ENCODE measurements at places on chromosomes 3 and 15.
A peak's percentile ranks its signal among the peaks of the same experiment; 100 is the strongest.

- no peak for DNase-seq
Observed at GRCh38 chr15:69871511-69872134, 226.1 kb downstream of the TLE3 start.

DNA sequence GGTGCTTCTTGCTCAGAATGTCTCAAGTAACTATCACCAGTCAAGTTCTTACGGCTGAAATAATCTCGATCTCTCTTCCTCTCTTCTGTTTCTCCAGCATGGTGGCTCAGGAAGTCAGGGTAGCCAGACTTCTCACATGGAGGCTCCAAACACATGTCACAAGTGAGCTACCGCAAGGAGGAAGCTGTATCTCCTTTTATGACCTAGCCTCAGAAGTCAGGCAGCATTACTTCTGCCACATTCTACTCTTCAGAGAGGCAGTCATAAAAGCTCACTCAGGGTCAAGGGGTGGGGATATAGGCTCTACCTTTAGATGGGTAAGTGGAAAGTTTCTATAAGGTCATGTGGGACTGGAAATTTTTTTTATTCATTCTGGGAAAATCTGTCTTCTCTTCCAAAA lies 86.6 kb upstream of the NEO1 start:
- DNase-seq, result no peak

- no peak for DNase-seq
Observed at GRCh38 chr15:85865070-85865684, 70.5 kb upstream of the KLHL25 start.

- peak; percentile 54 for DNase-seq
Observed at GRCh38 chr3:42526616-42527367, 24.3 kb downstream of the VIPR1 start.

DNA sequence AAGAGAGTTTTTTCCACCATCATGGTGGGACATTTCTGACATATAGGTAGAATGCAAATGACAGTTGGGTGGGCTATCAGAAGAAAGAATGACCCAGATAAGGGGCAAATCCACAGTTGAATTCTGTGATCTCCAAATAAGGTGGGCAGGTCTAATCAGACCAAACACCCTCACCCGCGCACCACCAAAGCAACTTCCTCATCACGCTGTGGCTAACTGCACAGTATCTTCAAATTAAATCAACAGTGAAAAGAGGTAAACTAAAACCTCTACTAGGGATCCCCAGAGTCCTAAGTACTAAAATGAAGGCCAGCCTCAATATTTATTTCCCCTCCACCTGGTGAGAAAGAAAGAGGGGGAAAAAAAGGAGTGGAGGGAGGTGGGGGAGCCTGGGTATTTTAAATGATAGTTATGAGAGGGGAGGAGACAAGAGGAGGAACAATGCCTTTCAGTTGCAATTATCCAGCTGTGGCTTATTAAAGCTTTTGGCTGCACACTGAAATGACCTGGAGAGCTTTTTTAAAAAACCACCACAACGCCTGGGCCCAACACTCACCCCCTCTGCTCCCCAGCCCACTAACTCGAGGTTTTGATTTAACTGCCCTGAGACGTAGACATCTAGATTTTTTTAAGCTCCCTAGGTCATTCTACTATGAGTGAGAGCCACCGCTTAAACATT lies 61.0 kb downstream of the LRIG1 start:
- DNase-seq, result no peak

DNA sequence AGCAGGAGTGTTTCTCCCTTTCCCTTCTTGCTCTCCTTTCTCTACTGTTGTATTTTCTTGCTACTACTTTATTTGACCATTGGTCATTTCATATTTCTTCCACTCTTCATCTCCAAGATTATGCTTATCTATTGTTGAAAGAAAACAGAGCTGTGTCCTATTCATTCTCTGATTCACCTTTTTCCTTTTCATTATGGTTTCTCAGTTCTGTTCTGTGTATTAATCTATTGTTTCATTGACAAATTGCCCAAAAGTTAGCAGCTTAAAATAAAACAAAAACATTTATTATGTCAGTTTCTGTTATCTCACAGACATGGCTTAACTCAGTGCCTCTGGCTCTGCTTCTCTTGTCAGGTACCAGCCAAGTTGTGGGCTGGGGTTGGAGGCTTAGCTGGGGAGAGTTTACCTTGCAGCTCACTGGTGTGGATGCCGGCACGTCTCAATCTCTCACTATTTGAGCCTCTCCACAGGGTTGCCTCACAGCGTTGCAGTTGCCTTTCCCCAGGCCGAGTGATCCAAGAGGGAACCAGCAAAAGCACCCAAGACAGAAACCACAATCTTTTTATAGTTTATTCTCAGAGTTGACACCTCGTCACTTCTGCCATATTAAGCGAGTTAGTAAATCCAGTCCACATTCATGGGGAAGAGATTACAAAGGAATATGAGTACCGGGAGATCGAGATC lies 36.9 kb upstream of the FILIP1L start:
- DNase-seq, result no peak

GRCh38 chr3:102492300-102492699 lies 57.5 kb downstream of the ZPLD1 start:
- no peak for DNase-seq

- DNase-seq, result no peak
Observed at GRCh38 chr3:58573640-58574039, 3.6 kb downstream of the FAM107A start.

- no peak for DNase-seq
Observed at GRCh38 chr15:31801152-31801551, 229.2 kb upstream of the CHRNA7 start.

DNA sequence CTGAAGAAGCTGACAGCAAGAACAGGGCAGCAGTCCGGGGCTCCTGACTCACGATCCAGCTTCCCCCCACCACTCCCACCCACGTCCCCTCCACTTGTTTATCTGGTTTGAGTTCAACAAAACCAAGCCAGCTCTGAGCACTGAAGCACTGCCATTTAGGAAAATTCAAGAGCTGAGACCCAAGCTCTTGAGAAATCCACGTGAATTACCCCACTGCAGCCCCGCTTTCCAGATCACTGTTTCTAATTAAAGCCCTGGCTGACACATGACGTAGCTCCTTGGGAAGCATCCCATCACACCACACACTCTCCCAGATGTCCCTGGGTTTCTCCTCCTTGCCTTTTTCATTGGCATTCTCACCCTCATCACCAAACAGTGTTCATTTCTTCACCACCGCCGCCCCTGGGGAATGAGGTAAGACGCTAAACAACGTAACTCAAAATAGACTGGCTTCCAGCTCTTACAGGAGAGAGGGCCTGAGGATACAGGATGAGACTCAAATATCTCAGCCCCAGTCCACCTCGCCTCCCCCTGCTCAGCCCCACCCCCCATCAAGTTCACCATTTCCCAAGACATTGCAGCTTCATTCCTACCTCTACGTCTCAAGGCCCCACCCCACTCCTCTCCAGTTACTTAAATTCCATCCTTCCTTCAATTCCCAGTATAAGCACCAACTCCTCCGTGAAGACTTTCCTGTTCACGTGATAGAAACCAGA lies 95.4 kb downstream of the SRGAP3 start:
- DNase-seq, result no peak

DNA sequence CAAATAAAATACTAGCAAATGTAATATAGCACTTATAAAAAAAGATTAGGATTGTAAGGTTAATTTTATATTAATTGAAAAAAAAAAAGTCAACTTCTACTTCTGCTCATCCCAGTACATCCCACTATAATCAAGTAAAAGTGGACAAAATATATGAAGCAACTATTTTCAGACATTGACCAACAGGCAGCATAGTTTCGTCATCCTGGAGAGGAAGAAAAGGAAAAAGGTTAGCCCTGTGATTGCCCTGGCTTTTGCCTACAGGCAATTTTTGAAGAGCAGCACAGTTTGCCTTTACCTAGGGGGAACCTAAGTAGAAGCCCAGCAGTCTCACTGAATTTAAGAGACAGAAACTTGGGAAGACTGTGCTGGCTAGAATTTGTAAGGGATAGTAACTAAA lies 52.2 kb upstream of the ACTC1 start:
- DNase-seq, result no peak

DNA sequence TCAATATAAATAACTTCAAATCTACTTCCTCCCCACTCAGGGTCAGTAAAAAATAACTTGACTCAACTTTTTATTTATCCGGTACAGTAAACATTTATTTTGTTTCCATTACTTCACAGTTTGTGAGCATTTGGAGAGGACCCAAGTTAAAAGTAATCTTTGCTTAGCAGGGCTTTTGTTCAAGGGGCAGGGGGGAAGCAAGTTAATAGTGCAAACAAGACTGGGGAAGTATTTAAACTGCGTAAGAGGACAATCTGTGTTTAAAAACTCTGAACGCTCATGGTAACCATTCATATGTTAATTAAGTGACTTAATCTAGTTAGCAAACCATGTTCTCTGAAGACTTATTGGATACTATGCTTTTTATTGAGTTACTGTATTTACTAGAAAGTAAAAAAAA lies 346.2 kb downstream of the SLC9A9 start:
- DNase-seq, result no peak

DNA sequence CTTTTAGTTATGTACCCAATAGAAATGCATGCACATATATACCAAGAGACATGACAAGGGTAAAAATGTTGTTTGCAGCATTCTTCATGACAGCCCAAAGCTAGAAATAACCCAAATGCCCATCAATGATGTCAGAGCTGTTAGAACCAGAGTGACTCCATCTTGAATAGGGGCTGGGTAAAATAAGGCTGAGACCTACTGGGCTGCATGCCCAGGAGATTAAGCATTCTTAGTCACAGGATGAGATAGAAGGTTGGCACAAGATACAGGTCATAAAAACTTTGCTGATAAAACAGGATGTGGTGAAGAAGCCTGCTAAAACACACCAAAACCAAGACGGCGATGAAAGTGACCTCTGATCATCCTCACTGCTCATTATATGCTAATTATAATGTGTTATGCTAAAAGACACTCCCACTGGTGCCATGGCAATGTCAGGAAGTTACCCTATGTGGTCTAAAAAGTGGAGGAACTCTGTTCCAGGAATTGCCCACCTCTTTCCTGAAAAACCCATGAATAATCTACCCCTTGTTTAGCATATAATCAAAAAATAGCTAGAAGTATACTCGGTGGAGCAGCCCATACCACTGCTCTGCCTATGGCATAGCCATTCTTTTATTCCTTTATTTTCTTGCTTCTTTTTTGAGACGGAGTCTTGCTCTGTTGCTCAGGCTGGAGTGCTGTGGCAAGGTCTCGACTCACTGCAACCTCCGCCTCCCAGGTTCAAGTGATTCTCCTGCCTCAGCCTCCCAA lies 32.9 kb downstream of the ZBTB11 start:
- peak; percentile 54 for DNase-seq

DNA sequence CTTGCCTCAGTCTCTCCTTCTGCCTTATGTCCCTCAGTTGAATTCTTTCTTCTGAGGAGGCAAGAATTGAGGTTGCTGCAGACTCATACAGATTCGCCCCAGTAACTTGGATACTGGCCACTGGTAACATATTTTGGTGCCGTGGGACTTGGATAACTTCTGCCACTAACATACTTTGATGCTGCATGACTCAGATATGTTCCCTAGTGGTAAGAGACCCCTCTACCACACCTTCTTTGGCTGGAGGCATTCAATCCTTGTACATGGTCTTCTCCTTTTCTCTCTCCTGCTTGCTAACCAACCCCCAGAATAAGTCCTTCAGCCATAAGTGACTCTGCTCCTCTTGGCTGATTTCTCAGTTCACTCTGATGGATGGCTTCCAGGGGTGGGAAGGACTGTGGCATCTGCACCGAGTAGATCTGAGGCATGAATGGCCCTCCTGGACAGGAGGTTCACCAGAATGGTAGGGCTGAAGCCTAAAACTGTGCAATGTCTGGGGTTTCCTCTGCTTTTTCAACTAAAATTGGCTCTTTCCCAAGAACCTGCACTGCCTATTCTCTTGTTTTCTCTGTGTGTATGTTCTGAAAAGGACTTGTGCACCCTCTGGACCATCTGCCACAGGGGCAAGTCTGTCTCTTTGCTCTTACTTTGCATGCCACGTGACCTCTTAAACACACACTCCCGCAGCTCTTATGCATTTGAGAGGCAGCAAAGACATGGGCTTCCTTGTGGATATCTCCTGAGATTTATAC lies 55.5 kb upstream of the FSTL1 start:
- DNase-seq, result no peak

DNA sequence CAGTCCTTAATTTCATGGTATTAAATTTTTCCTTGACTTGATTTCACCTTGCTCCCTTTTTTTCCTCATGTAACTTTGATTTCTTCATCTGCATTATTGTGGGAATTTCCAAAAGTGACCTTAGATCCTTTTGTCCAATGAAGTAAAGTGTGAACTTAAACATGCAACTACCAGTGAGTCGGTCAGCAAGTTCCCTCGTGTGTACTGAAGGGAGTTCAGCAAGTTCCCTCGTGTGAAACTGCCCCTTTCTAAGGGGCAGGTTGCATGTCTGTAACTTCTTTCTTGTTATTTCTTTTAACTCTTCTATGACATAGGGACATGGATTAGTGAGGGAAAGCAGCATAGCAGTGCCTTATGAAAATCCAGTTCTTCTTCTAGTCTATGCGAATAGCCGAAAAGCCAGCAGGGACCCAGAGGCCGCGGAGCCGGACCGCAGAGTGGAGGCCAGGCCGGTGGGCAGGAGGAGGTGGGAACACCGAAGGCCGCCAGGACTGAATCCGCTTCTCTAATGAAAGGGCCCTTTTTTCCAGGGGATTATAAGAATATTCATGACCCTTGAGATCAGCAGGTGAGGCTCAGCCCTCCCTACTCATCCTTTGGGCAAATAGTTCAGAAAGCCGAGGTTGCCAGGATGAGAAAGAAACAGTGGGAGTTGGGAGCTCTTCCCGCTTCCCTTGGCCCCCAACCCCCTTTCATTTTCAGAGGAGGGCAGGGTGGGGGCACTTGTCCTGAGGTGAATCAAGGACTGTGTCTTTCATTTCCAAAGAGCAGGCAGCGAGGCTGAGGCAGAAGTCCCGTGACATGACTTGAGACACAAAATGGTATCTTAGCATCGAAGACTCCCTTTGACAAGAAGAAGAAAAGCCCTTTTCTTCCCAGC lies 117.5 kb downstream of the OPA1 start:
- DNase-seq, result no peak

DNA sequence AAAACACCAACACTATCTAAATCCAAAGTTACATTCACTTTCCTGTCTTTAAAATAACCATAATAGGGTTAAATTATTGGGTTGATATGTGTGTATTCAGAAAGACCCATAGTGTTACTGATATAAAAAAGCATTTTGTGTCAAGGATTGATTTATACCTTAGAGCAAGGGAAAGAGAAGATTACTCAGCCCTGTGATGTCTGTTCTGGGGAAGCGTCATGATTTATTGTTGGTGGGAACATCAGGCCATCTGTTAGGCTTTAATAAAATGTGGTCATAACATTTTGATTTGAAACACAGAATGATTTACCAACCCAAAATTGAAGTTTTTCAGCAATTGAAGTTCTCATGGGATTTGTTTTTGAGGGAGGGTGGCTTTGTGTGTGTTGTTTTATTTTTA lies 33.2 kb downstream of the SIDT1 start:
- DNase-seq, result no peak
